MM.1S (cell line): ENCODE measurements at places on chromosomes 4 and X.

DNA sequence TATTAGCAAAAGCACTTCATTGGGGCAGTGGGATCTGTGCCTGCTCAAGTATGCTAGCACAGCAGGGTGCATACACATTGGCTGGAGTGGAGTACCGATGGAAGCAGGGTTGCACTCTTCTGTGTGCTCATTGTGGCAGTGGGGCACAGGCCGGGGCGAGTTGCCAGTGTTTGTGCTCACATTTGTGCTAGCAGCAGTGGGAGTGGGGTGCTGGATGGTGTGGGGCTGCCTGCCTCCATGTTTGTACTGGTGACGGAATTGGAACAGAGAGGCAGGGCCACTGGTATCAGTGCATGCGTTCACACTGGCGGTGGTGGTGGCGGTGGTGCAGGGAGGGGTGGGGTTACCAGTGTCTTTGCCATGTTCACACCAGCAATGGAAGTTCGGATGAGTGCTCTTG is 138.0 kb downstream of the POU4F2 start:
- H3K27me3 ChIP-seq: no peaks in the 10 kb centered on the region
- H3K27ac ChIP-seq: no peak overlapping the region
- no peaks in the 10 kb centered on the region for H3K4me1 ChIP-seq
- H3K4me3 ChIP-seq: no peak overlapping the region

GRCh38 chr4:186687265-186687664 is 36.4 kb downstream of the FAT1 start:
- H3K36me3 ChIP-seq: no peaks in the 10 kb centered on the region
- H3K27me3 ChIP-seq: no peaks in the 10 kb centered on the region
- no peak for DNase-seq
- H3K4me3 ChIP-seq: no peak overlapping the region

DNA sequence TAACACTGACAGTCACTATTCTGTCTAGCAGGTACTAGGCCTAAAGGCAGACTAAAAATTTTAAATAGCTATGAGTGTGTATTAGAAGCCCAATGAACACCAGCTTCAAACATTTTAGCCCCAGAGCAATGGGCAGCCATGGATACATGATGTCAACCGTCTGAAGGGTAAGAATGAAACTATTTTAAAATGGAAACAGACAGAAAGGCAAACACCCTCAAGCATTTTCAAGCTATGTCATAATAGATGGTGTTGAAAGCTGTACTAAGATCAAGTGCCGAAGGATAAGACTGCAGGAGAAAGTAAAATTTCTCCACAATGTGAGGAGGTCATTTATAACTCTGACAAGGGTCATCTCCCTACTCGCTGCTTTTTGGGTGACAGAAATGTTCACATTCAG is 225.0 kb downstream of the COL25A1 start:
- no peak for DNase-seq
- H3K4me3 ChIP-seq: no peak overlapping the region
- no peak overlapping the region for H3K27ac ChIP-seq
- H3K27me3 ChIP-seq: no peaks in the 10 kb centered on the region
- H3K36me3 ChIP-seq: no peaks in the 10 kb centered on the region
- no peaks in the 10 kb centered on the region for H3K4me1 ChIP-seq

DNA sequence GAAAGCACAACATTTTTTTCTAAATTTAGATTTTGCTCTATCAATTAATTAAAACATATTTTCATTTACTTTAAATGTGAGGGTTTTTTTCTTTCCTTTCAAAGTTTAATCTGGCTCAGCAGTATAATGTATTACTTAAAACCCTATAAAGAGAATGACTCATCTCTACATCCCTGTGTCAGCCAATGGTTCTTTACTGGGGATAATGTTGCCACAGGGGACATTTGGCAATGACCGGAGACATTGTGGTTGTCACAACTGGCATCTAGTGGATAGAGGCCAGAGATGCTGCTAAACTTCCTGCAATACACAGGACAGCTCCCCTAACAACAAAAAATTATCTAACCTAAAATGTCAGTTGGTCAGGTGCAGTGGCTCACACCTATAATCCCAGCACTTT is 53.8 kb downstream of the SYNPO2 start:
- H3K4me3 ChIP-seq: no peak overlapping the region
- no peak overlapping the region for H3K27ac ChIP-seq
- no peaks in the 10 kb centered on the region for H3K27me3 ChIP-seq
- no peaks in the 10 kb centered on the region for H3K36me3 ChIP-seq

DNA sequence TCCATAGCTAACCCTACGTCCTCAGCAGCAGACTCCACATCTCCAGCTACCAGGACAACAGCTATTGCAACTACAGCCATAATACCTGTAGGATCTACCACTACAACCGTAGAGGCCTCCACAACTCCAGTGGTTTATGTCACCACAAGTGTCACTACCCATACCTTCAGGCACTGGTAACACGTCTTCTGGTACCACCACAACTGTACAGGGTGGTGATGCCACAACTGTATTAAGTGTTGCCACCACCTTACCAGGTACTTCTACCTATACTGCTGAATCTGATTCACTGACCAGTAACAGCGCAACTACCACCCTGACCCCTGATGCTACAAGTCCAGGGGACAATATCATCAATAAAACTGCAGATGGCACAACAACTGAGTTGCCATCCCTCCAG is 34.6 kb upstream of the CABS1 start:
- no peaks in the 10 kb centered on the region for H3K27me3 ChIP-seq
- peaks cover 54% of the 10 kb centered on the region for H3K4me1 ChIP-seq
- H3K4me3 ChIP-seq: no peak overlapping the region
- DNase-seq: no peak
- no peaks in the 10 kb centered on the region for H3K36me3 ChIP-seq

- H3K4me3 ChIP-seq: no peak overlapping the region
- H3K27ac ChIP-seq: no peak overlapping the region
- no peaks in the 10 kb centered on the region for H3K27me3 ChIP-seq
Measured at GRCh38 chr4:173585876-173586572, 56.0 kb upstream of the HAND2 start.

GRCh38 chrX:10636337-10636736 is 16.0 kb upstream of the MID1 start:
- no peak overlapping the region for H3K27ac ChIP-seq
- H3K36me3 ChIP-seq: no peaks in the 10 kb centered on the region
- DNase-seq: no peak

GRCh38 chrX:66053414-66053813 is 13.5 kb upstream of the VSIG4 start:
- H3K4me1 ChIP-seq: peaks cover 9% of the 10 kb centered on the region; the same call in 1 of the 2 replicates
- H3K4me3 ChIP-seq: no peak overlapping the region

DNA sequence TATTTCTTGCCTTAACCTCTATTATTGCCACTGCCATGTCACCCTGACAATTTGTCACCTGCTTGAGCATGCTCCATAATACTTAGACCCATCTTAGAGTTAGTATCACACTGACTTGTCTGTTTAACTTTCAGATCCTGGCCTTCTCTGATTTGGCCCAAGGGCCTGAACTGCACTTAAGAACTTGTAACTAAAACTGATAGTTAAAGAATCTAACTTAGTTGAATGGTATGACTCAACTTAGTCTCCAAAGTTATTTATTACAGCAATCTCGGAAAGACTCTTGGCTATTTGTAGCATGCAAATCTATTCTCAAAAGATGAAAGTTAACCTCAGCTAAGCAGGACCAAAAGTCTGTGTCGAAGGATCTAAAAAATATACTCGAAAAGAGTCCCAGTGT is 72.3 kb downstream of the IGSF1 start:
- H3K4me1 ChIP-seq: no peaks in the 10 kb centered on the region
- no peaks in the 10 kb centered on the region for H3K27me3 ChIP-seq
- no peaks in the 10 kb centered on the region for H3K36me3 ChIP-seq
- H3K4me3 ChIP-seq: no peak overlapping the region
- DNase-seq: no peak
- no peak overlapping the region for H3K27ac ChIP-seq

GRCh38 chr4:6937754-6938153 is 28.1 kb downstream of the TBC1D14 start:
- H3K4me3 ChIP-seq: no peak overlapping the region
- H3K27ac ChIP-seq: no peak overlapping the region
- no peaks in the 10 kb centered on the region for H3K27me3 ChIP-seq
- DNase-seq: no peak
- peaks cover 23% of the 10 kb centered on the region for H3K4me1 ChIP-seq

GRCh38 chr4:150619042-150619441 is 37.1 kb downstream of the MAB21L2 start:
- peak; percentile 50 for DNase-seq
- H3K4me1 ChIP-seq: no peaks in the 10 kb centered on the region
- H3K27ac ChIP-seq: no peak overlapping the region
- no peaks in the 10 kb centered on the region for H3K27me3 ChIP-seq

DNA sequence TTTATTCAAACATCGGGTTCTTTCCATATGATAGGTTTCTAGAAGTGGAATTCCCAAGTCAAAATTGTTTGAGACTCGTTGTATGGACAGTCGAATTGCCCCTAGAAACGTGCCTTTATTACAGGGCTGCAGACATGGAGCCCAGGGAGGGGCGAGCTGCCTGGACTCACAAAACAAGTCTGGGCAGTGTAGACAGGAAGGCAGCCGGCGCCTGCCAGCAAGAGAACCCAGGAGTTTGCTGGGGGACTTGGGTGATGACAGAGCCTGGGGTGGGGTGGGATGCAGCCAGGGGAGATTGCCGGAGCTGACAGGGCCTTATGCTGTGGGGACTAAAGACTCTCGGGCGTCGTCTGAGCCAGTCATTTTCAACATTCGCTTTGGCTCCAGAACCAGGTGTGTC is 107.4 kb upstream of the MSX1 start:
- H3K27me3 ChIP-seq: no peaks in the 10 kb centered on the region
- no peaks in the 10 kb centered on the region for H3K4me1 ChIP-seq
- DNase-seq: no peak
- H3K36me3 ChIP-seq: no peaks in the 10 kb centered on the region

DNA sequence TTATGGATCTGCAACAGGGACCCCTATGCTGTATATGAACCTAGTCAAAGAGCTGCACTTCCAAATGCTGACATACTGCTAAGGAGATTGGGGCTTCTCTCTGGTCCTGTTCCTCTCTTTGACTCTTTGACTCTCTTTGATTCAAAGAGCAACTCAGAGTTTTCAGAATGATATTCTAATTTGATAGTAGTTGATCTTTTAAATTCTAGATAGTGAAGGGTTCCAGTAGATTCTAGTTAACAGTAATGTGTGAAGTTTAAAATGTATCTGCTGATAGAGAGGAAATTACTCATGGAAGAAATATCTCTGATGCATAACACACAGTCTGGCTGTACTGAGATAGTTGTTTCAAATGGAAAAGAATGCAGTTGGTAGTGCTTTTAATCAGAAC is 239.1 kb downstream of the RASL11B start:
- DNase-seq: no peak
- H3K4me1 ChIP-seq: no peaks in the 10 kb centered on the region
- H3K36me3 ChIP-seq: no peaks in the 10 kb centered on the region

- H3K36me3 ChIP-seq: no peaks in the 10 kb centered on the region
- H3K27me3 ChIP-seq: no peaks in the 10 kb centered on the region
- H3K27ac ChIP-seq: no peak overlapping the region
- H3K4me1 ChIP-seq: no peaks in the 10 kb centered on the region
- H3K4me3 ChIP-seq: no peak overlapping the region
Measured at GRCh38 chrX:17242470-17242869, 132.5 kb upstream of the NHS start.

GRCh38 chr4:148292686-148293085 is 149.5 kb downstream of the NR3C2 start:
- H3K36me3 ChIP-seq: no peaks in the 10 kb centered on the region
- H3K27me3 ChIP-seq: no peaks in the 10 kb centered on the region
- H3K4me3 ChIP-seq: no peak overlapping the region
- no peak overlapping the region for H3K27ac ChIP-seq
- no peak for DNase-seq

GRCh38 chr4:145815027-145815612 is 123.5 kb downstream of the ZNF827 start:
- no peak overlapping the region for H3K27ac ChIP-seq
- no peaks in the 10 kb centered on the region; the same call in 1 of the 2 replicates for H3K36me3 ChIP-seq
- H3K4me3 ChIP-seq: no peak overlapping the region
- no peaks in the 10 kb centered on the region for H3K27me3 ChIP-seq

GRCh38 chrX:12582649-12583048 is 208.6 kb upstream of the PRPS2 start:
- no peaks in the 10 kb centered on the region for H3K27me3 ChIP-seq
- H3K4me1 ChIP-seq: no peaks in the 10 kb centered on the region
- no peak overlapping the region for H3K27ac ChIP-seq
- no peaks in the 10 kb centered on the region for H3K36me3 ChIP-seq

GRCh38 chrX:42823443-42823842 is 45.5 kb upstream of the PPP1R2C start:
- H3K27ac ChIP-seq: no peak overlapping the region
- no peaks in the 10 kb centered on the region for H3K36me3 ChIP-seq
- no peak overlapping the region for H3K4me3 ChIP-seq
- no peaks in the 10 kb centered on the region for H3K27me3 ChIP-seq
- no peak for DNase-seq

GRCh38 chr4:149882251-149882650 is 66.6 kb upstream of the IQCM start:
- no peak for DNase-seq
- no peaks in the 10 kb centered on the region for H3K27me3 ChIP-seq
- H3K27ac ChIP-seq: no peak overlapping the region
- no peaks in the 10 kb centered on the region for H3K36me3 ChIP-seq
- no peak overlapping the region for H3K4me3 ChIP-seq

GRCh38 chr4:114116861-114117260 is 137.4 kb upstream of the ARSJ start:
- DNase-seq: no peak
- no peaks in the 10 kb centered on the region for H3K4me1 ChIP-seq
- H3K27me3 ChIP-seq: no peaks in the 10 kb centered on the region
- H3K4me3 ChIP-seq: no peak overlapping the region
- no peak overlapping the region for H3K27ac ChIP-seq

DNA sequence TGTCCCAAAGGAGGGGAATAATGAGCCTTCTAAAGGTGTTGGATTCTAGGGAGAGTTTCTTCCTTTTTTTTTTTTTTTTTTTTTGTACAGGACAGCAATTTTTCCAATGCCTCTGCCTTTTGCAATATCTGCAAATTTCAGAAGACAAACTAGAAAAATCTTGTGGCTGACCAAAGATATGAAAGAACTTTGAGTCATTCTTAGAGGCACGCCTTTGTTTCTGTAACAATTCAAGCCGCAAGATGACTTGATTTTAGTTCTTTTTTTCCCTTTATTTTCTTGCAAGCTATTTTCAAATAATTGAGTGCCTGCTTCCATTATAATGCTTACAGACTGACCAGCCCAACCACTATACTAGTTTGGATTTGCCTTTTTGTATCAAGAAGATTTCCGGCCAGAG is 47.6 kb upstream of the UXT start:
- no peak overlapping the region for H3K27ac ChIP-seq
- no peaks in the 10 kb centered on the region for H3K4me1 ChIP-seq
- no peaks in the 10 kb centered on the region for H3K36me3 ChIP-seq
- no peak overlapping the region for H3K4me3 ChIP-seq
- no peak for DNase-seq

- no peaks in the 10 kb centered on the region for H3K27me3 ChIP-seq
- no peak for DNase-seq
- no peaks in the 10 kb centered on the region for H3K36me3 ChIP-seq
- peak overlapping the region; percentile 19; the same call in 1 of the 2 replicates for H3K27ac ChIP-seq
- H3K4me3 ChIP-seq: peak overlapping the region; percentile 11; the same call in 1 of the 2 replicates
- peaks cover 11% of the 10 kb centered on the region; the same call in 1 of the 2 replicates for H3K4me1 ChIP-seq
Measured at GRCh38 chrX:153928846-153929245, 2.8 kb upstream of the ARHGAP4 start.

GRCh38 chrX:74133156-74133796 is 170.7 kb upstream of the ZCCHC13 start:
- H3K27ac ChIP-seq: no peak overlapping the region
- no peaks in the 10 kb centered on the region for H3K27me3 ChIP-seq
- peak; percentile 74 for DNase-seq
- H3K4me1 ChIP-seq: no peaks in the 10 kb centered on the region
- H3K36me3 ChIP-seq: no peaks in the 10 kb centered on the region

- H3K36me3 ChIP-seq: no peaks in the 10 kb centered on the region
- no peak for DNase-seq
- H3K4me3 ChIP-seq: no peak overlapping the region
- no peaks in the 10 kb centered on the region for H3K4me1 ChIP-seq
Measured at GRCh38 chr4:40337051-40337450, 1.9 kb downstream of the CHRNA9 start.
